Brain microvascular endothelial cell (primary cell): ENCODE measurements at places on chromosomes 4 and X.

DNA sequence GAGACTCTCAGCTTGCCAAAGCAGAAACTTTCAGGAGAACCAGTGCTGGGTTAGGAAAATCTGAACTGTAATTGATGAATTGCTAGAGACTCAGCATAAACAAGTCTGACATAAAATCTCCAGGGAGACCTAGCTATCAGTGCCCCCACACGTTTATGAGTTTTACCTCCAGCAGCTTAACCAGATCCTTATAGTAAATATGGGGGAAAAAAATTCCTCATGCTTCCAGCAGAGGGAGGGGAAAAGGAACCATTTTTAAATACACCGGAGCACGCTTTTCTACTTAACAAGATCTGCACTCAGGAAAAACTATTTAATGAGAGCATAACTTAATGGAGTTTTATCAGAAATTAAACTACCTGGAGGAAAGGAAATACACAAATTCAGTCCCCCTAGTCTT, 1040.7 kb upstream of the INTU start:
- DNase-seq = no peak

GRCh38 chr4:105637408-105638176, 70.9 kb downstream of the INTS12 start:
- DNase-seq = peak; percentile 37

DNA sequence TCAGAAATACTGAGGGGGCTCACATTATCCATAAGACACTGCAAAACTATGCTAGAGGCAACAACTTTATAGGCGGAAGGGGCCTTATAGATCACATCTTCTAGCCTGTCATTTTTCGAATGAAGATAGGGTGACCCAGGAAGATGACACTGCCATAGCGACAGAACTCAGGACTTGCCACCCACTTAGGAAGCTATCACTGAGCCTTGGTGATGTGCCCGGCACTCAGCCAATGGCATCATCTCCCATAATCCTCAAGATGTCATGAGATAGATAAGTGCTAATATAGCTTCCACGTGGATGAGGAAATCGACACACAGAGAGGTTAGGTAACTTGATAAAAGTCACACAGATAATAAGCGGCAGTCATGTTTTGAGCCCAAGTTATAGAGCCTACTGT, 346.6 kb downstream of the DHX15 start:
- no peak for DNase-seq

- no peak for DNase-seq
Measured at GRCh38 chr4:55762819-55763218, 56.8 kb upstream of the EXOC1L start.

- no peak for DNase-seq
Measured at GRCh38 chr4:156073976-156074375, 120.3 kb upstream of the CTSO start.

DNA sequence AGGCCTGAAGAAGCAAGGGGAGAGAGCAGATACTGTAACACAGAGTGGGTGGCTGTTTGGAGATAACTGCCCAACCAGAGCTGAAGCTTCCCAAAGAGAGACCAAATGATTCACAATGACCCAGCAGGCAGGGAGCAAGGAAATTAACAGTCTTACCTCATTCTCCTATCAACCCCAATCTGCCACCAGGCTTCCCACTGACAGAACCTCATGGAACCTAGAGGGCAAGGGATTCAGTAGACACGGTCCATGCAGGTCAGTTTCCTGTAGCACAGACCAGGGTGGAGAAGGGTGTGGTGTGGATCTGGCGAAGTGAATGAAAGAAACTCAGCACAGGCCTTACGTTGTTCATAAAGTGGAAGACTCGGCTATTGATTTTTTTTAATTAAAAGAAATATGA, 60.7 kb upstream of the ALB start:
- DNase-seq = no peak

DNA sequence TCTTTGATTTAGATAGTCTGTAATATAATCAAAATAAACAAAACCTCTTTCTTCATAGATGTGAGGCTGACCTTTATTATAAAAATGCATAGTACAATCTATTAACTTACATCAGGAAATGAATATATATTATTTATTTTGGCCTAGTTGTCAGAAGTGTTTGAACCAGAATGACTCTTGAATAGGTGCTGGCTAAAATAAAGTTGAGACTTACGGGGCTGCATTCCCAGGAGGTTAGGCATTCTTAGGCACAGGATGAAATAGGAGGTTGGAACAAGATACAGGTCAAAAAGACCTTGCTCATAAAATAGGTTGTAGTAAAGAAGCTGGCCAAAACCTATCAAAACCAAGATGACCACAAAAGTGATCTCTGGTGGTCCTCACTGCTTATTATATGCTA, 1193.3 kb upstream of the IGFBP7 start:
- no peak for DNase-seq

DNA sequence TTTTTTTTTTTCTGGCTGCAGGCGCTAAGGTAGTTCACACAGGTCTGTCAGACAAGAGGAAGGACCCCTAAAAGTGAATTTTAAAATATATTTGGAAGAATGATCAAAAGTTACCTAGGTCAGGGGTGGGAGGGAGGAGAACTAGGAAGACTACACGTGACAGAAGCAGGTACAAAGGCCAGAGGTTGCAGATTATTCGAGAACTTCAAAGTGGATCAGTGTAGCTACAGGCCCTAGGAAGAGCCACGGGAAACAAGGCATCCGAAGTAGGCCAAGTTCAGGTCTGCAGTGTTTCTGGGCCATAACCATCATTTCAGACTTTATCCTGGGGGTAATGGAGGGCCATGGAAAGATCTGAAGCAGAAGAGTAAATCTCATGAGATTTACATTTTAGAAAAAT, 16.5 kb downstream of the MAOB start:
- DNase-seq = no peak

- DNase-seq = no peak
Measured at GRCh38 chrX:40423299-40423698, 157.5 kb upstream of the ATP6AP2 start.

- DNase-seq = no peak
Measured at GRCh38 chrX:132114607-132115006, 13.2 kb downstream of the FRMD7 start.

- DNase-seq = no peak
Measured at GRCh38 chrX:142804085-142804484, 221.6 kb upstream of the SPANXN4 start.

- DNase-seq = no peak
Measured at GRCh38 chr4:109969919-109970318, 57.2 kb downstream of the EGF start.

- no peak for DNase-seq
Measured at GRCh38 chr4:88752754-88753153, 55.1 kb upstream of the NAP1L5 start.

DNA sequence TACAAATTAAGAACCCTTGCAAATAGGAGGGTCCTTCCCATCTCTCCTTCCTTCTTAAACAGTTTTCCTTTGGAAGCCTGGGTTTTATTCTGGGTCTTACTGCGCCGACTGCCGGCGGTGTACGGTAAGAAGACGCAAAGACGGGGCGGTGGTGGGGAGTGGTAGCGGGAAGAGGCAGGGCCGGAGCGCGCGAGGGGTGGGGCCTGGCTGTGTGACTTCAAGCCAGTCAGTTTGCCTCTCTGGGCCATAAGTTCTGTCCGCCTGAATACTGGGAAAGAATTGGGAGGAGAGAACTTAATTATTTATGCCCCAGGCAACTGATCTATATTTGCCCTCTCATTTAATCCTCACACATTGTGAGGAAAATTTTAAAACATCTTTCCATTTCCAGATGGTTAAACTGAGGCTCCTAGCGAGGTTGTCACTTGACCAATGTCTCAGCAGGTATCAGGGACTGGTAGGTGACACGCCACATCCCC, 726 bp upstream of the KANTR start:
- DNase-seq = peak; percentile 73

- no peak for DNase-seq
Measured at GRCh38 chrX:115562480-115562847, 1.5 kb downstream of the PLS3 start.

GRCh38 chr4:150515135-150515534, 66.8 kb upstream of the MAB21L2 start:
- DNase-seq = no peak

- no peak for DNase-seq
Measured at GRCh38 chrX:65635378-65635777, 32.1 kb upstream of the MSN start.

- DNase-seq = no peak
Measured at GRCh38 chr4:98260047-98260578, 1.1 kb upstream of the RAP1GDS1 start.

DNA sequence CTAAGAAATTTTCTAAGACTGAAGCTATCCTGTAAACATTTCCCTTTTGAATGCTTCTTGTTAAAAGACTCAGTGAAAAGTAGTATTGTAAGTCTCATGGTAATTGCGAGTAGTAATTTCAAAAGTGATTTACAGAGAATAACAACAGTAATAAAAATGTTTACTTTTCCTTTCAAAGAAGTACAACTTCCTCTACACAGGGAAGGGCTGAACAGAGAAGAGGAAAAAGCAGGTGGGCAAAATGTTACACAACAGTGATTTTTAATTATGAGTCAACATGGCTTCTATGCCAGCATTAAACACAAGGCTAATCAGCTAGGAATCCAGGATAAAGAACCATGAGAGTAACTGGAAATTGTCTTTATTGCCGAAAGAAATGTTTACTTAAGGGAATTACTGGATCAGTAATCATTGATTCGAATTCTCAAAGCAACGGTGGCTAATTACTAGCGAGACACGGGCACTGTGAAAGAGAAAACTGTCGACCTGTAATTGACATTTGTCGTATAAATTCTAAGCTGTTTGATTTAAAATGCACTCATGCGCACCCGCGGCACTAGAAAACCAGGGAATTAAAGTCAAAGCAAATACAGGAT, 15.4 kb downstream of the UTP3 start:
- DNase-seq = no peak

GRCh38 chr4:108272561-108272960, 103.8 kb upstream of the LEF1 start:
- DNase-seq = peak; percentile 12

DNA sequence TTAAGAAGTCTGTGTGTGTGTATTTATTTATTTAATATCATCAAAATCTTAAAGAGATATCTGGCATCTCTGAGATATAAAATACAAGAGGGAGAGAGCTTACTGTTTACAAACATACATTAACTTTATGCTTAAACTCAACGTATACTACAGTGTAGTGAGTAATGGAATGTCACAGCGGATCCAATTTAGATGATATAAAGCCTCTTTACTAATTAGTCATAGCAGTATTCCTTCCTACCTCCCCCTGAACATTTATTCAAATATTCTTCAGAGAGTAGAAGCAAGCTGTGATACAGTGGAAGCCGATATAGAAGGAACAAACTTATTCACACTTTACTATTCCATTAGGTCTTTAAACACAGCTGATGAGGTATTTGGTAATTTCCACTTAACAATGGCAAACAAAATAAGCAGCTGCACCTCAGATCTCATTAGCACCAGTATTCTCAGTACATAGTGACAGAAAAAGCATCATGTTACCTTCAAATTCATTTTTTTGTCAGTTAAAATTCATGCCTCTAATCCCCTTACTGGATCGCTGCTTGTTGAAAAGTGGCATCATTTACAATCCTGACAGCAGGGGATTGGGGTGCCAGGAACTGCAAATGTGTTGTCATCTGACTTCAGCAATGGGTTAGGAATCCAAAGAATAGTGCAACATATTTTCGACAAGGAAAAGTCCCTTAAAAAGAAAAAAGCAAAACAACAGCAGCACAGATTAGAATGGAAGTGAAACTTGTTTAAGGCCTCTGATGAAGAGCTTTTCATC, 658.7 kb upstream of the EPHA5 start:
- DNase-seq = no peak

GRCh38 chr4:38062088-38062775, 102.0 kb downstream of the PTTG2 start:
- peak; percentile 76 for DNase-seq

DNA sequence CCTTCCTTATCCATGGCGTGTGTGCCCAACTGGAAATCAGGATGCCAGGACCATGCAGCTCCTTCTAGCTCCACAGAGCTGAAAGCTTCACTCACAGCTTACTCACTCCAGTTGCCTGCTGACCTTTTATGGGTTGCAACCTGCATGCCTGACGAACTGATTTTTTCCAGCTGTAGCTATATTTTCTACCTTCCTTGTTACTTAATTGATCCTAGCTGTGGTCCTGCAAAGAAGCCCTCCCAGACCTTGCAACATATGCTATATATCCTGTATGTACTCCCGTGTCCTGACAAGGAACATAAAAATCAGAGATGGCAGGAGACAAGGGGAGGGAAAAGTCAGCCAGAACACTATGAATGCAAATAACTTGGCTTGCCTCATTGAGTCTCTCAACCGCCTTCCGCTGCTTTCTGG, 135.3 kb upstream of the LDB2 start:
- DNase-seq = no peak

DNA sequence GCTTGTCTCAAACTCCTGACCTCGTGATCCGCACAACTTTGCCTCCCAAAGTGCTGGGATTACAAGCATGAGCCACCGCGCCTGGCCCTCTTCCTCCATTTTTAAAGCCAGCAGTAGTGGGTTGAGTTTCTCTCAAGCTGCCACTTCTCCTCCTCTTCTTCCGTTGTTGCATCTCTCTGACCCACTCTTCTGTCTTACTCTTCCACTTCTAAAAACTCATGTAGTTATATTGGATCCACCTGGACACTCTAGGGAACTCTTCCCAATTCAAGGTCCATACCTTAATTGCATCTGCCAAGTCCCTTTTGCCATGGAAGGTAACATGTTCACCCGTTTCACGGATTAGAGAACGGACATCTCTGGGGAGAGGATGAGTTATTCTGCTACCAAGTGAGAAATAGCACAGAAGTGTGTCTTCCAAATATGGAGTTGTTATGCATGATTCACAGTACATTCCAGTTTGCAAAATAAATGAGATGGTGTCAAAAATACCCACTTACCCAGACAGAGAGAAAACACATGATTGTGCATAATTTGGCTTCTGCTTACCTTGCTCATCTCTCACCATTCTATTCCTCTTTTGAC, 51.8 kb downstream of the GBA3 start:
- DNase-seq = no peak

DNA sequence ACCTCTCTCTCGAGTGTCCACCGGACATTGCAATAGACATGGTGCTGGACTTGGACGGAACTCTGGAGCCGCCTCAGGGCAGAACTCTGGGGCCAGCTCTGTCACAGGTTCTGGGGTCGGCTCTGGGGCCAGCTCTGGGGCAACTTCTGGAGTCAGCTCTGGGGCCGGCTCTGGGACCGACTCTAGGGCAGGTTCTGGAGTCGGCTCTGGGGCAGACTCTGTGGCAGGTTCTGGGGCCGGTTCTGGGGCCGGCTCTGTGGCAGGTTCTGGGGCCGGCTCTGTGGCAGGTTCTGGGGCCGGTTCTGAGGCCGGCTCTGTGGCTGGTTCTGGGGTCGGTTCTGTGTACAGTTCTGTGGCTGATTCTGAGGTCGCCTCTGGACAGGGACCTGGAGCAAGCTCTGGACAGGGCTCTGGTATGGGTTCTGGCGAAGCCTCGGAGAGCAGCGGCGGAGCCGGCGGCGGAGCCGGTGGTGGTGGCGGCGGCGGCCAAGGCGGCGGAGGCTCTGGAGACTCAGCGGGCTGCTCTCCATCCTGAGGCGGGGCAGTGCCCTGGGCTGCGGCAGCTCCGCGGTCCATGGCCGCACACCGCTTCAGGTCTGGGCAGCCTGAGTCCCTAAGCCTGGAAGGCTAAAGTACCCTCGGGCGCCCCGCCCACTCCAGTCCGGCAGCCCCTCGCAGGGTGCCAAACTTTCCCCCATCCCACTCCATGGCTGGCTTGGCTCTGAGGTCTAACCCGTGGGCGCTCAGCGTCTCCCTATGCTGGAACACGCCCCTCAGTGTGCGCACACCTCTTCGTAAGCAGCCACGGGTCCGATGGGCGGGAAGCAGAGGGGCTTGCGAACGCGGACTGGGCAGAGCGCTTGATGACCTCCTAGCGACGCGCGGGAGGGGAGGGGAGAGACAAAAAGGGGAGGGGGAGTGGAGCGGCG, at the start of gene DGKK:
Gene DGKK (minus strand): TSS at position 723 of the 929 bp plus-strand sequence. CDS start 147 bp downstream, at position 576.
- no peak for DNase-seq

- no peak for DNase-seq
Measured at GRCh38 chr4:6988016-6988715, 55.0 kb upstream of the TADA2B start.
